ENCODE measurements at places on chromosomes 1 and 21.

DNA sequence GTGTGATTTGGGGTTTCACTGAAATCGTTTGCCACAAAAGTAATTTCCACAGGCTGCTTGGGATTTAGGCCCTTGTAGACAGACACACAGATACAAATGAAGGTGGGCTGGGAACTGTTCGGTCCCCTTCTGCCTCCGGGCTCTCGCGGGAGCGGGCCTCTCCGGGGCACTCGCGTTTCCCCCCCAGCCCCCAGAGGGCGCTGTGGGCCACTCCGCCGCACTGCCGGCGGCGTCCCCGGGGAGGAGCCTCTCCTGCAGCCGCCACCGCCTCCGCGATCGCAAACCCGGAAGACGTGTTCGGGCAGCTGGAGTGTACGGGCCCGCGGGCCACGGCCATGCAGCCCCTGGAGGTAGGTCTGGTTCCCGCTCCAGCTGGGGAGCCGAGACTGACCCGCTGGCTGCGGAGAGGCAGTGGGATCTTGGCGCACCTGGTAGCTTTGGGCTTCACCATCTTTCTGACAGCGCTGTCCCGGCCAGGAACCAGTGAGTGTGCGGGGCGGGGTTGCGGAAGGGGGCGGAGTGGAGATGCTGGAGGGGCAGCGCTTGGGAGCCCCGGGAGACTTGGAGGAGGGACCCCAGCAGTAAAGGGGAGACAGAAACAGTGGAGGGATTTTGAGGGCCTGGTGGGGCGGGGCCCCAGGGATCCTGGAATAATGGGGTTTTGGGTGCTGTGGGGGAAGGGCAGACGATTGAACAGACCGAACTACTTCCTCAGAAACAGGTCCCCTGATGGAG, at the start of gene CYB561D1:
TSS of gene CYB561D1 (plus strand) at position 290 of the 735 bp plus-strand sequence. CDS start at position 336, 46 bp downstream.
- peak; percentile 93 for DNase-seq

- DNase-seq: no peak
Measured at GRCh38 chr1:111565079-111565478, 54.5 kb upstream of the RAP1A start.

GRCh38 chr1:53461323-53462044, 2.3 kb downstream of the DMRTB1 start:
- DNase-seq: no peak

DNA sequence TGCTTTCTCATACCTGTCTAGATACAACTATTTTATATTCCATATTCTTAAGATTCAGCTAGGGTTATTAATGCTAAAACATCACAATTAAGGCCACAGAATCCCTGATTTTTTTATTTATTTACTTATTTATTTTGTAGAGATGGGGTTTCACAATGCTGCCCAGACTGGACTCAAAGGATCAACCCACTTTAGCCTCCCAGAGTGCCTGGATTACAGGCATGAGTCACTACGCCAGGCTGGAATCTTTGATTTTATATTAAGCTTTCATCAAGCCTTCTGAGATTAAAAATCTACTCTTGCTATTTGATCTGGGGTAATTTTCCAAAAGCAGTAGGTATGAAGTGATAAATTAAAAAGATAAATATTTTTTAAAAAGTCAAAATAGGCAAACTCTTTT, 38.9 kb downstream of the MCOLN2 start:
- no peak for DNase-seq

GRCh38 chr1:101250656-101251272, 13.9 kb downstream of the S1PR1 start:
- no peak for DNase-seq

DNA sequence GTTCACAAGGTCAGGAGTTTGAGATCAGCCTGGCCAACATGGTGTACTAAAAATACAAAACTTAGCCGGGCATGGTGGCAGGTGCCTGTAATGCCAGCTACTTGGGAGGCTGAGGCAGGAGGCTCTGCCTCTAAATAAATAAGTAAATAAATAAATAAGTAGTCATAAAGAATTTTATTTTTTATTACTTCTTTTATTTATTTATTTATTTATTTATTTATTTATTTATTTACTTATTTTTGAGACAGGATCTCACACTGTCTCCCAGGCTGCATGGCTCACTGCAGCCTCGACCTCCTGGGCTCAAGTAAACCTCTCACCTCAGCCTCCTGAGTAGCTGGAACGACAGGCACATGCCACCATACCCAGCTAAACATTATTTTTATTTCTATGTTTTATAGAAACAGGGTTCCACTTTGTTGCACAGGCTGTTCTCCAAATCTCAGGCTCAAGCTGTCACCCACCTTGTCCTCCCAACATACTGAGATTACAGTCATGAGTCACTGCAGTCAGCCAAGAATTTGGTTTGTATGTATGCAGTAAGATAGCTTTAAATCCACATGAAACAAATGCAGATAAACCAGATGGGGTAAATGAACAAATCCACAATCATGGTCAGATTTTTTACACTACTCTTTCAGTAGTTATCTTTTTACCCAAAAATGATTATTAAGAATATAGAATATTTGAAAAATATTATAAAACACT, 523.3 kb upstream of the RGS18 start:
- no peak for DNase-seq

GRCh38 chr1:114540272-114540671, 29.3 kb upstream of the TRIM33 start:
- DNase-seq: no peak

- DNase-seq: no peak
Measured at GRCh38 chr1:42260376-42261070, 74.5 kb downstream of the FOXJ3 start.

GRCh38 chr1:63547621-63548294, 24.4 kb downstream of the EFCAB7 start:
- DNase-seq: no peak

DNA sequence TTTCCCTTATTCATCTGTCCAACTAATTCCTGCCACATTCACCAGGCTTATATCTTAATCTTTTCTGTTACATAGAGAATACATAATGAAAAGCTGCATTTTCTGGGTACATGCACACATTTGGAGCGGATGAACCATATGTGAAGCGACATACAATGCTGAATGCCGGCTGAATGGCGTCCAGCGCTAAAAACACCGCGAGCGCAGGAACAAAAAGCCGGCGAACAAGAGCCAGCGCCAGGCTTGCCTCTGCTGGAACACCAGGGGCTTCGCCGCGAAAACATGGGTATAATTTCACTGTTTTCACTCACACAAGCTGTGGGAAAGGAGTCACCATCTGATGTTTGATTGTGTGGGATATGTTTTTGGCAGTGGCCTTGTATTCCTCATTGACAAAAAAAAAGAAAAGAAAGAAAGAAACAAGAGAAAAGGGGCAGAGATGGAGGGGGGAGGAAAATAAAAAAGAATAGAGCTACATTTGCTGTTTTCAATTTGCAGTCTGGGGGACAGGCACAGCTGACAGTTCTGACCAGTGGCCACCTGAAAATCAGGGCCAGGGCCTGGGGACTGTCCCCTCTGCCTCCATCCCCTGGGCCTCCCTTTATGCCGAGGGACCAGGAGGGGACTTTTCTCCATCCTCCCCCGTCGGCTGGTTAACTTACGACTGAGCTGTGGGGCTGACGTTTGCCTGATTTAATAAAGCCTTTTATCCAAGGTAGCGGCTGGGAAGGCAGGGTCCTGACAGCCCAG, 70.2 kb upstream of the OLIG2 start:
- no peak for DNase-seq

GRCh38 chr1:10728595-10729410, 67.6 kb downstream of the CASZ1 start:
- no peak for DNase-seq

GRCh38 chr1:240701412-240701811, 89.5 kb upstream of the GREM2 start:
- no peak for DNase-seq

GRCh38 chr1:88935522-88936222, 44.3 kb upstream of the GTF2B start:
- no peak for DNase-seq

- DNase-seq: no peak
Measured at GRCh38 chr1:156153362-156153761, at the start of gene SEMA4A. Gene SEMA4A, plus strand, starts transcription at chr1:156153585. Its CDS starts 994 bp downstream, at chr1:156154579.

- no peak for DNase-seq
Measured at GRCh38 chr1:227805606-227806197, 9.8 kb upstream of the PRSS38 start.

GRCh38 chr1:9793291-9793690, 30.5 kb downstream of the CLSTN1 start:
- no peak for DNase-seq

DNA sequence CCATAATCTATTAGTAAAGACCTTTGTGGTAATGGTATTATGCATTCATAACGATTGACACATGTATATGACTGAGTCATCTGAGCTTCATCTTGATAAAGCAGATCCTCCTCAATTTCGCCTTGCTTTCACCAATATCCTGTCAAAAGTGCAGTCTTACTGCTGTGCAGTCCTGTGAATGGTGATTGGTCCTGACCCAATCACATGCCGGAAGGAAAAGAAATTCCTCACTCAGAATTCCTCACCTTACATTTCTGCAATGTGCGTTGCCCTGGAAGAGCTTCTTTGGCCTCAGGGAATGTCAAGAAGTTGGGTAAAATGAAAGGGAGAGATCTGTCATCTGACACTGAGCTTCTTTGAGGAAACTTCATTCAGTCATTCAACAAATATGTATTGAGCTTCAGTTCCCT, 121.0 kb upstream of the TSPAN2 start:
- no peak for DNase-seq

DNA sequence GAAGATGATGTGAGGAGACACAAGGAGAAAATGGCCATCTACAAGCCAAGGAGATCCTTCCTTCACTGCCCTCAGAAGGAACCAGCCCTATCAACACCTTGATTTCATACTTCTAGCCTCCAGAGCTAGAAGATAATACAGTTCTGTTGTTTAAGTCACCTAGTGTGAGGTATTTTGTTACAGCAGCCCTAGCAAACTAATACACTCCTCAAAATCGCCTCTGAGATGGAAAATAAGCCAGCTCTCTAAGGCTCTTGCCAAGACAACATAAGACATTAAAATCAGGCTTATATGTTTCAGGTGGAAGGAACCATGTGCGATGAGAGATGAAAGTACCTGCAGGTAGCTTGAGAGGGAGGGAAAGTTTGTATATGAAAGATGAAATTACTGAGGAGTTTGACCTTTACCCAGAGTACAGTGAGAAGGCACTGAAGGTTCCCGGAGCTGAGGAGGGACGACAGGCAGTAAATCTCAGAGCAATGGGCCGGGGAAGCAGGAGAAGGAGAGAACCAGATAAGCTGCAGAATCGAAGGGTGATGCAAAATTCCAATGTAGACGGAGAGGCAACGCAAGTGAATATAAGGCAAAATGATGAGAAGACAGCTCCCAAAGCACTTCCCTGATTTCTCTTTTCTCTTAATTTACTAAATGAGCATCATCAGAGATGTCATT, 84.7 kb downstream of the HHIPL2 start:
- no peak for DNase-seq

GRCh38 chr1:44733365-44733764, 2.4 kb upstream of the RNU5D-1 start:
- DNase-seq: no peak

- DNase-seq: no peak
Measured at GRCh38 chr21:37232274-37233018, 34.7 kb downstream of the VPS26C start.

GRCh38 chr1:75632350-75632949, 21.5 kb upstream of the SLC44A5 start:
- DNase-seq: no peak

- DNase-seq: peak; percentile 35
Measured at GRCh38 chr1:53294567-53294966, 33.3 kb downstream of the LRP8 start.

DNA sequence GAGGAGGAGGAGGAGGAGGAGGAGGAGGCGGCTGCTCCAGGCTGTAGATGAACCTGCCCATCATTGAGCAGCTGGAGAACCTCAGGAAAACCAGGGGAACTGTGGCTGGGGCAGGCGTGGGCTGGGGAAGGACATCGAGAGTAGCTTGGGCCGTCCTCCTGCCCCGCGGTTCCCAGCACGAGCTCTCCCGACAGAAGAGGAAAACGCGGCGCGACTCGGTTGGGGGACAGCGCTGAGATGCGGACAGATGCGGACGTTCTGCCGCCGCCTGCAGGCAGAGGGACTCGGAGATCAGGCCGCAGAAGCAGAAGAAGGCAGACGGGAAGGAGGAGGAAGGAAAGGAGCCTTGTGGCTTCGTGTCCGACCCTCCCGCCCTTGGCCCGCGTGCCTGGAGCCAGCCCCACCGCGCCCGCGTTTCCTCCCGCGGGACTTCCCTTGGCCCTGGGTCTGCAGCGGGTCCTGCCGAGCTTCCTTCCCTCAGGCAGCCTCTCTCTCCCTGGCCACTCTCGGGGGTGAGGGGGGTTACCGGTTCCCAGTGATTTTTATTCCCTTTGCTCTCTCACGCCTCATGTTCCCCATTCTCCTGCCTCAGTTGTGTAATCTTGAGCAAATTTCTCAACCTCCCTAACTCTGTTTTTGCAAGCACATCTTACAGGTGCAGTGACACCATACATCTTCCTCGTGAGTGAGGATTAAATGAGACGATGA, 1.7 kb upstream of the TNFRSF9 start:
- DNase-seq: no peak

GRCh38 chr1:160401487-160401805, 1.1 kb downstream of the VANGL2 start:
- DNase-seq: no peak

GRCh38 chr1:198220428-198220827, 63.6 kb downstream of the NEK7 start:
- no peak for DNase-seq

GRCh38 chr1:34358636-34359035, 181.9 kb downstream of the C1orf94 start:
- no peak for DNase-seq

DNA sequence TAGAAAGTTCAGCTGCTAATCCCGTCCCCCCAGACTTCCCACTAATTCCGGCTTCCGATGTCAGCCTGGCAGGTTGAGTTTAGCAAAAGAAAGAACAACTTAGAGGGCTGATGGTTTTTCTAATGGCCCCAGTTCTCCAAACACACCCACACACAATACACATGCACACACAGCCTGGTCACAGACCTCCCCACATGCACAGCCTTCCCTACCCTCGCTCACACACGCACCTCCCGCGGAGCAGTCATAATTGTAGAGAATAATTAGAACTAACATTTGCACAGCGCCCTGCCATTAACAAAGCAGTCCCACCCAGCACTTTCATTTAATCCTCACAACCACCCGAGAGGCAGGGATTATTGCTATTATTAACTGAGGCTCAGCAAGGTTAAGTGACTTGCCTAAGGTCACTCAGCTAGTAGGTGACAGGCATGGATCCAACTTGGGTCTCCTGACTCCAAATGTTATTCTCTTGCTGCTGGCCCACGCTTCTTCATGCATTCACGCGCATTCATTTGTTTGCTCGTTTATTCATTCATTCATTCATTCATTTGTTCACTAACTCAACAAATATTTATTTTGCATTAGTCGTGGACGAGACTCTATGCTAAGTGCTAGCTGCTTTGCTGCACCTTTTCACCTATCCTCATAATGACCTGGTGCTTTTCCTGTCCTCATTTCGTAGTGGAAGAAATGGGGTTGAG, 274.9 kb downstream of the FOXD2 start:
- DNase-seq: no peak

- DNase-seq: no peak
Measured at GRCh38 chr1:207455183-207455754, 1.1 kb downstream of the CR2 start.

DNA sequence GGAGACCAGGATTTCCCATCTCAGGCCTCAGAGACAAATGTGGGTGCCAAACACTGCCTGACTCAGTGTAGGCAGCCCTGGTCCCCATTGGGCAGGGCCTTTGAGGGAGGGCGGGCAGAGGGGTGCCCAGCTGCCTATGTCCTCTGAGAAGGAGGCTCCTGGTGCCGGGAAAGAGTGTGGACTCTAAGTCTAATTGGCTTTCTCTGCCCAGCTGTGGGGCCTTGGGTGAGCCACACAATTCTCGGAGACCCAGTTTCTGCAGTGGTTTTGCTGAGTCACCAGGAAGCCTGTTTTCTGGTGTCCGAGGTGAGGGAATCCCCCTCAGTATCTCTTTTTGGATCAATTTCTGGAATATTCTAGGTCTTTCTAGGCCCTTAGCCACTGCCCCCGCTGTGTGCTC, 35.3 kb upstream of the ACTL8 start:
- DNase-seq: no peak
